ENCODE measurements at places on chromosomes 11 and 22.

- DNase-seq = no peak
Observed at GRCh38 chr11:113410414-113411135, 23.0 kb downstream of the ANKK1 start.

- no peak for DNase-seq
Observed at GRCh38 chr11:3867209-3868091, 12.0 kb downstream of the STIM1 start.

DNA sequence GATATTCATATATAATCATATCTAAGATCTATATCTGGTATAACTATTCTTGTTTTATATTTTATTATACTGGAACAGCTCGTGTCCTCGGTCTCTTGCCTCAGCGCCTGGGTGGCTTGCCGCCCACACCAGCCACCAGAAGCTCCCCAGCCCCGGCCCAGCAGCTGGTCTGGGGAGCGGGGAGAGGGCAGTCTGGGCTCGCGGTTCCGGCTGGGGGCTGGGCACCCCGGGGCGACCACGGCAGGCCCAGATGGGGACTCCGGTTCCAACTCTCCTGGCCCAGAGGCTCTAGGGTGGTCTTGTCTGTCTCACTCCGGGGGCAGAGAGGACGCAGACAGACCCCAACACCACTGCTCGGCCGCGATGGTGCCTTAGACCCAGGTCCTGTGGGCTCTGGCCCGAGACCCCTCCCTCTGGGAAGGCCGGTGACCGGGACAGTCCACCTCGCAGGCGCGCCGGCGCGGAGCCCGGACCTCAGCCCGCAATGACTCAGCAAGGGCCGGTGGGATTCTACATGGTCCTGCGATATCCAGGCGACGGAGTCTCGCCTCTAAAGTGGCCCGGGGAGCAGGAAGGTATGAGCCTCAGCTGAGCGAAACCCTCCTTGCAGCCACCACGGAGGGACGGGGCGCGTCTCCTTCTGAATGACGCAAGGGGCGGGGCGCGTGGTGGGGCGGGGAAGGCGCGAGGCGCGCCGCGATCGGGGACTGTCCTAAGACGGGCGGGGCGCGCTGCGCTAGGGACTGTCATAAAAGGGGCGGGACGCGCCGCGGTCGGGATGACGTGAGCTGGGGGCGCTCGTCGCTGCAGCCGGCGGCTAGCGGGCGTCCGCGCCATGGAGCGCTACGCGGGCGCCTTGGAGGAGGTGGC, at the start of gene DGCR6:
DGCR6 (plus strand) TSS at position 781 of the 870 bp plus-strand sequence; CDS start at position 836, 55 bp downstream.
- DNase-seq = no peak

DNA sequence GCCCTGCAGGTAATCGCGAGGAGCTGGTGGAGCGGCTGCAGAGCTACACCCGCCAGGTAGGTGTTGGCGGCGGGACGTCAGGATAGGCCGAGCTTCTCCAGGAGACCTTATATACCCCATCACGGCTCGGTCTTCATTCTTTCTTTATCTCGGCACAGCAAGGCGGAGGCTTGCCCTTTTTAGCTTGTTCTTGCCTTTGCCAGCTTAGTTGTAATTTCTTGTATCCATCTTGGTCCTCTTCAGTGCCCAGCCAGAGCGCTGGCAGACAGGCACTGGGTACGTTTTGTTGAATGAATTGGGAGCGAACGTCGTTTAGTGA, 459 bp downstream of the SF3B2 start:
- no peak for DNase-seq

DNA sequence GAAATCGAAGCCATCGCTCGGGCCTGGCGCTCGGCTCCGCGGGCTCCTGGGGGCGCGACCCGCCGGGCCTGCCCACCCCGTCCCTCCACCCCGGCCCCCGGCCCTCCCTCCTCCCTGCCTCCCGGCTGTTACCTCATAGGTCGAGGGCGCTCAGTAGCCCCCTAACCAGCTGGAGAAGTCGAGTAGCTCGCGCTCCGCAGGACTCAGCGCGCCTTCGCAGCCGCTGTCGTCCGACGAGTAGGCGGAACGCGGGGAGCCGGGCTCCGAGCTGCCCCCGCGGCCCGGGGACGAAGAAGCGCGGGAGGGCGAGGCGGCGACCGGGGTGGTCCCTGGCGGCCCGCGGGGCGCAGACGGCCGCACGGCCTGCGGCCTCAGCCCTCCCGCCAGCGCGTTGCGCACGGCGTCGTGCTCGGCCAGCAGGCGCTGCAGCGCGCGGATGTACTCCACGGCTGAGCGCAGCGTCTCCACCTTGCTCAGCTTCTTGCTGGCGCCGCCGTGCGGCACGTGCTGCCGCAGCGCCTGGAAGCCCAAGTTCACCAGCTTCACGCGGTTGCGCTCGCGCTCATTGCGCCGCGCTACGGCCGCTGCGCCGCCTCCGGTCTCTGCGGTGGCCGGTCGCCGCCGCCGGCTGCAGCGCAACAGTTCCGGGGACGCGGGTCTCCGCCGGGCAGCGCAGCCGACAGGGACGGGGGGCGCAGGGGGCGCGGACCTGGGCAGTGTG, 627 bp downstream of the ASCL2 start:
- no peak for DNase-seq

DNA sequence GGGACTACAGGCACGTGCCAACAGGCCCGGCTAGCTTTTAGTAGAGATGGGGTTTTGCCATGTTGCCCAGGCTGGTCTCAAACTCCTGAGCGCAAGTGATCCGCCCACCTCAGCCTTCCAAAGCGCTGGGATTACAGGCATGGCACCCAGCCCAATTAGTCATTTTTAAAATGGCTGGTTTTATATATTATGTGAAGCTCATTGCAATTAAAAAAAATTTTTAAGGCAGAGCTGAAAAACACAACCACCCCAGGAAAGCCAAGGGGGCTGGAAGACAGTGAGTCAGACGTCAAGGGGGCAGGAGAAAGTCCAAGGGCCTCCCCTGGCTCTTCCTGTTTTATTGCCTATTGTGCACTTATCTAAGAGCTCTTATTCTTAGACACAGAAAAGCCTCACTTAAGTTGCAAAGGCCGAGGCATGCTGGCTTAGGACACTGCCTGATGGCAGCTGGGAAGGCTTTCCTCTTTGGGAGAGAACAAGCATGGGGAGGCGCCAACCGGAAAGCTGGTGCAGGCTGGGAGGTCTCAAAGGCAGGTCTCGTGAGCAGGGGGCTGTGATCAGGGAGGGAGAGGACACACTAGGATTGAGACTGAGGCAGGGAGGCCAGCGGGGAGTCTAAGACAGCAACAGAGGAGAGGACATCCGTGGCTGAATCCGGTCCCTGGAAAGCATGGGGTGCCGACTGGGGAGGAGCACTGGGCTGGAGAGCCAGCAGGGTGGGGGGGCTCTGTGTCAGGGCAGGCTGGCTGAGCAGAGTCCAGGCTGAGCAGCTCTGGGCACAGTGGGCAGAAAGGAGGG, 11.1 kb upstream of the OSM start:
- peak; percentile 53 for DNase-seq

DNA sequence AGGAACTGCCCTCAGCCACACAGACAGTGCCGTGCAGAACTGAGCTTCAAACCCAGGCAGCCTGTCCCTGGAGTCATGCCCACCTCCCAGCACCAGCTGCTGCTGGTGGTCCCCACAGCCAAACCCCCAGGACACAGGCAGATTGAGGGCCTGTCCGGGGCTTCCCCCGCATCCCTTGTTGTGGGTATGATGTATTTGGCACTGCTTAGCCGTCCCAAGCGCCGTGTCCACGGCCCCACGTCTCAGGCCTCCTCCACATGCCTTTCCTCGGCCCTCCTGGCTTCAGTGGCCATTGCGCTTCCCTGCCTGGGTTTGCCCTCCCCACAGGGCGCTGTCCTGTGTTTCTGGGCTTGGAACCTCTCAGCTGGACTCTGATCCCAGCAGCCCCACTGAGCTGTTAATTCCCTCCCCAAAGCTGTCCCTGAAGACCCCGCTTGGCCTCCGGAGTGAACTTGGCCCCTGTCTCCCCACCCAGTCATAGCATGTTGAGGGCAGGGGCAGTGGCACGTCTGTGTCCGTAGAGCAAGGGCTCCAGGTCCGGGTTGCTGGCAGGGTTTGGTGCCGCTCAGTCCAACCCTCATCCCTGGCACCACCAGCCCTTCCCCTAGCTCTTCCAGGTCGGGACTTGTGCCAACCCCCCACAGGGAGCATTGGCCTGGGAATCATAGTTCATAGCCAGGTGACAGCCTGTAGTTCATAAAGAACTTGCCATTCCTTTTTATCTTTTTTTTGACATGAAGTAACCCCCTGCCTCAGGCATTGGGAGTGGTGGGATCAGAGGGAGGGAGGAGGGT, 34.5 kb upstream of the TEF start:
- no peak for DNase-seq

DNA sequence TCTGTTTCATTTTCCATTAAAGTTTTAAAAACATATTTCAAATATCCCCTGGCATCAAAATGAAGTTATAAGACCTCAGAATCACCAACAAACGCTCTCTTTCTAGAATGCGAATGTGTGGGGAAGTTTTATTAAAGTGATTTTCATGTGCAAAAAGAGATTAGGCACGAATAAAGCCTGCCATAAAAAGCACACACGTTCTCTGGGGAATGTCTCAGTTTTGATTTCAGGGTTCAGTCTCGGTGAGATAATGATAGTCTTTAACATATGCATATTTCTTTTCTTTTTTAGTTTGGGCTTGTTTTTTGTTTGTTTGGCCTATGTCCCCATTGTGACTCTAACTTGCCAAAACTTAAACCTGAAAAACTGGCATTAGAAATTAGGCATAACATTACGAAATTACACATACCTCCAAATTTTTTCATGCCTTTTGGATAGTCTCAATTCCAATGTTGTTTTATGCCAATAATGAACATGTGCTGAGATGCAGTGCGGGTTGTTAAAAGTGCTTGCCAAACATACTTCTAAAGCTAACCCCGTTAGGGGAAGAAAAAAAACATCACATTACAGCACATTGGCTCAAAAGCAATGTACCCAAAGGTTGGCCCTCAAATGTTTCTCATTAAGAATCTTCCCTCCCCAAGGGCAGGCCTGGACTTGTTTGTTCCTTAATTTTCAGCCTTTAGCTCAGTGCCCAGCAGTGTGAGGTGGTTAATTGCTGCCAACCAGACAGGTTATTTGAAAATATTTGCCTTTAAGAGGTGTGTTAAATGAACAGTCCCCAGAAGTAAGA, 33.2 kb upstream of the FBLN1 start:
- DNase-seq = no peak

DNA sequence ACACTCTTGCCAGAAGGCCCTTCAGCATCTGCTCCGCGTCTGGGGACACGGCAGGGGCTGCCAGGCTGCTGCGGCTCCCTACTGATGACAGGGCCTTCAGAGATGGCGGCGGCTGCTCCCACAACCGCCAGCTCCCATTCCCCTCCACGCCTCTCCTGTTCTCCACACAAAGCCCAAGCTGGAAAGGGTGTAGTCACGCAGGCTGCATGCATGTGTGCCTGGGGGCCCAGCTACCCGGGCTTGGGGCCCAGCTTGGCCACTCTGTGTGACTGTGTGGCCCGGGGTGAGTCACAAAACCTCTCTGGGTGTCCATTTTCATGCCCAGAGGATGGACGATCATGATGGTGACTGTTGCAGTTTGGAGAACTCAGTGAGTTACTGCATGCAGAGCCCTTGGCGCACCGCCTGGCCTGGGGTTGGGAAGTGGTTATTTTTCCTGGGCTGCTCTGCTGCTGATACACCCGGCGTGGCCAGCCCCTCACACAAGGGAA, 31.7 kb upstream of the PARVB start:
- peak; percentile 25 for DNase-seq

DNA sequence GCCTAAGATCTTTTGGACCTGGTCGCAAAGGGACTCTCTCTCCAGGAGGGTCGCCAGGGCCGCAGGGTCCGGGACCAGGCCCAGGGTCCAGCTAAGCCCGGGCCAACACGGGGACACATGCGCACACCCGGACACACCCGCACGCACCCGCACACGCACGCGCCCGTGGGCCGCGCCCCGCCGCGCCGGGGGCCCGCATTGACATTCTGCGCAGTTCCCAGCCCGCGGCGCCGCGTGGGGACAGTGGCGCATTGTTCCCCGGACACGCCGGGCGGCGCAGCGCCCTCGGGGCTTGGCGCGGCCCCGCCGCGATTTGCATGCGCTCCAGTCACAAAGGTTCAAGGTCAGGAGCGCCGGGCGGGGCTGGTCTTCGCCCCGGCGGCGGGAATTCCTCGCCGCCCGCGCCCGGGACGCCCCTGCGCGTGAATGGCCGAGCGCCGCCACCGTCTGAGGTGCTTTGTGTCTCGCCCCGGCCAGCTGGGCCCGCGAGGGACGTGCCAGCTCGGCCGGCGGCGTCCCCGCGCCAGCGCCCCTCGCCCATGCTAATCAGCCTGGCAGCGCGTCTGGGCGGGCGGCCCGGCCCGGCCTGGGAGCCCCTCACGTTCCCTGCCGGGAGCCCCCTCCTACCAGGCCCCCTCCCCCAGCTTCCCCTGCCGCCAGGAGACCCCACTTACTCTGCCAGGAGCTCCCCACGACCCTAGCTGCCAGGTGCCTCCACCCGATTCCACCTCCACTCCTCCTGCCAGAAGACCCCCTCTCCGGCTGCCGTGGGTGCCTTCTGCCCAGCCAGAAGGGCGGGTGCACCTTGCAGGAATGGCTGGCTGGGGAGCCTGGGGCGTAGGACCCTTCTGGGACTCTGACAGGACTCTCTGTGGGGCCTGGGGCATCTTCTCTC, 50.5 kb upstream of the WNT7B start:
- DNase-seq = no peak

DNA sequence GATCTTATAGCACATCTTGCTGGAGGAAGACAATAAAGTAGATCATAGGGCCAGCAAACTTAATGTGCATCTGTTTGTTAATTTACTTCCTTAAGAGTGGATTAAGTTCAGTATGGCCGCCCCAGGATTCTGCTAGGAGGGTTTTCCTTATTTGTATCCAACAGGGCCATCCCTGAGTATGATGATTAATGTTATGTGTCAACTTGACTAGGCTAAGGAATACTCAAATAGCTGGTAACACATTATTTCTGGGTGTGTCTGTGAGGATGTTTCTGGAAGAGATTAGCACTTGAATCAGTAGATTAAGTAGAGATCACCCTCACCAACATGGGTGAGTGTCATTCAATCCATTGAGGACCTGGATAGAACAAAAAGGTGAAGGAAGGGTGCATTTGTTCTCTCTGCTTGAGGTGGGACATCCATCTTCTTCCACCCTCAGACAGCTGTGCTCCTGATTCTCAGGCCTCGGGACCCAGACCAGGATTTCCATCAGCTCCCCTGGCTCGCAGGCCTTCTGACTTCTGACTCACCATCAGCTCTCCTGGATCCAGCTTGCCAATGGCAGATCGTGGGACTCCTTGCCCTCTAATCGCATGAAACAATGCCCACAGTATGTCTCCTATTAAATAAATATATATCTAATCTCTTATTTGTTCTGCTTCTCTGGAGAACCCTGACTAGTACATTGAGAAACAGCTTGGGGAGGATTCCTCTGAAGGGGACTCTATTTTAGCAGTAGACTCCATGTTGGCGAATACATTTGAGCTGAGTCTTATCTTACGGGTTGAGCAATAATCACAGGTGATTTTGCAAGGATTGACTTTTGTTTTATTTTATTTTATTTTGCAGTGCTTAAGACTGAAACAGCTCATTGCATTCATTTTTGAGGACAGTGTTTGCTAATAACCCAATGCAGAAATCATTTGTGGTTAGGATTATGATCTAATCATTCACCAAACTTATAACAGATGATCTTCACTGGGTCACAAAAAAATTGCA, 9.0 kb upstream of the ZBTB44 start:
- no peak for DNase-seq

GRCh38 chr22:49380828-49381114, 446.9 kb downstream of the BRD1 start:
- no peak for DNase-seq
